ENCODE measurements at places on chromosomes 2 and 18.

DNA sequence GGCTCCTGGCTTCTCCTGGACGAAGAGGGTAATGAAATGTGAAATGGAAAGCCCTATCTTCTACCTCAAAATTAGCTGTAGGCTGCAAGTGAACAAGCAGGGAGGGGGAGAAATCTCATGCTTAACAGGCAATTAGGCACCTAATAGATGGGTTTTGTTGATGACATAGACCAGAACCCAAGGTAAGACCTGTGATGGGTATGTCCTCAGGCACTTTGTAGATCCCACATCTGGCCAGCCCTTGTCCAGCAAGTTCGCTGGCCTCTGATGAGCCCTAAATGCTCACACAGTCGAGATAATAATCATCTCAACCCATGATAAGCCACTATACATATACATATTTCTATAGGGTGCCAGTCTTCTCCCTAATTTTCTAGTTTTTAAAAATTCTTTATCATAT lies 82.6 kb downstream of the MARCO start:
- no peak for DNase-seq

GRCh38 chr2:71484354-71484753 lies 31.0 kb downstream of the DYSF start:
- DNase-seq = no peak

DNA sequence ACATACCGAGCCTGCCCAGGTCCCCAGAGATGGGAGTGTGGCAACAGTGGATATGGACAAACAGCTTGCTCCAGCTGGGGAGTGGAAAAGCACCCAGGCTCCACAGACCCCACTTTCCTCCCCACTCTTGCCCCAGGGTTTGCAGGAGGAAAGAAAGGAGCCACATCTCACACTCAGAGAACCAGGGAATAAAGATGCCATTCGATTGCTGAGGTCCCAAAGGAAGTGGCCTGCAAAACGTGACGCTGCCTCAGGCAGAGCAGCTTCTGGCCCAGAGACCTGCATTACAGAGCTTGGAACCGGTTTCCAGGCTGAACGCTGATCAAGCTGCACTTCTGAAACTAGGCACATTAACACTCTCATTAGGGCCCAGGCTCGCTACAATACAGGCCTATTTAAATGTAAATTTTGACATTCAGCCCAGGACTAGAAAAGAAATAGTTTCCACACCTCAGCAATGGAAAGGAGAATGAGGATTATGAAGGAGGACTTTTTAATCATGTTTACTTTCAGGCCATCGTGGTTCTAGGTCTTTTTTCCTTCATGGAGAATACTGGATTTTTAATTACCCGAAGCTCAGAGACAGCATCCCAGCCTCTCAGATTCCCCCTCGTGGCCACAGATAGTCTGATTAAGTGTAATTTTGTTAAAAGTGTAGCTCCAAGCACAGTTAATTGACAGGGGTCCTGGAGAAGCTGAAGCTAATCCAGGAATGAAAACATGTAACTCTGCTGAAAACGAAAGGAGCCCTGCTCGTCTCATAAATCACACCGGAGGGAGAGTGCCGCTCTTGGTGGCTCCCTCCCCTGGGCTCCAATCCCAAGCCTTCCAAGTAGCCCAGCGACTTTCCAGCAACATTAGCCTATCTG lies 221.3 kb upstream of the RAB6C start:
- DNase-seq = no peak

DNA sequence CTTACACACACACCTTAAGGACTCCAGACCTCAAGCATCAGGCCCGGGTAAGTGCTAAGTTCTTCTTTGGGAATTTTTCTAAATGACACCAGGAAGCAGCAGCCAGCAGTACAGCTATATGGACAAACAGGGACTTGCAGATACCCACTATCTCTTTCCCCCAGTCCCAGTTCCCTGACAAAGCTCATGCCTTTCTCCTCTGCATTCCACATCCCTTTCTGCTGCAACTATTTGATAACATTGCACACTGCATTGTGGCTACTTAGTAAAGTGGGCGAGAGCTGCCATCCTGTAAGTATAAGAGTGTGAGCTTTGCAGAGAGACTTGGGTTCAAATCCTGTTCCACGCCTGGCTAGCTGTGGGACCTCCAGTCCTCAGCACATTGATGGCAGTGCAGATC lies 14.0 kb upstream of the CD226 start:
- DNase-seq = no peak

- DNase-seq = no peak
Measured at GRCh38 chr18:44054514-44054913, 626.2 kb upstream of the SETBP1 start.

DNA sequence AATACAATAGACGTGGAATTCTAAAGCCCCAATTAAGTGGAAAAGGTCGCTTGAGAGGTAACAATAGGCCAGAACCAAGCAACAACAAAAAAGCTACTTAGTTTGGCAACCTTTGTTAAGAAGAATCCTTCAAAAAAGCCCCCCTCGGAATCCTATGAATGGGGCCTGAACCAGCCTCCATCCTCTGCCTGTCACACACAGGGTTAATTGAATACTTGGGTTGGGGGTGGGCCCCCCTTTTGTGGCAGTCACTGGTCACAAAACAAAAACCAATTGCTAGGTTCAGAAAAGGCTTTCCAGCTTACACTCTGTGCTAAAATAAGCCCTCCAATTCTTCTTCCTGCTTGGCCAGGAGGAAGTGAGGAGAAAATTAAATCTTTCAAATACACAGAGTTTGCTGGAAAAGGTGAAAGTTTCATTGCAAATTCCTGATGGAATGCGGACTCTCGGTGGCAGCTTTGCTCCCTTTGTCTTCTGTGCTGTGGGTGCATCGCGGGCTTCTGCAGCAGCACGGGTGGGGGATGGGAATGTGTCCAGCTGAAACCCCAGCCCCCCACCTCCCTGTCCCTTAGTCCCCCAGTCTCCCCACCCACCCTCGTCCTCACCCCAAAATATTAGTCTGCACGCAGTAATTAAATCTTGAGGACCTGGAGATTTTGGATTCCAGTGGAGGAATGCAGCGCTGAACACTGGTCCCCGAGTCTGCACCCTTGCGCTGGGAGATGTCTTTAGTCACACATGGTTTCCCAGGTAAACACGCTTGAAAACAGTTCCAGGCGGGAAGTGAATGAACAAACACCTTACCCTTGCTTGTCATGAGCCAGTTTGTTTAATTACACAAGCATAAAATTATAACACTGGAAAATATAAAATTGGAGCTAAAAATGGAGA lies 254.3 kb downstream of the SOX11 start:
- DNase-seq = peak; percentile 10

DNA sequence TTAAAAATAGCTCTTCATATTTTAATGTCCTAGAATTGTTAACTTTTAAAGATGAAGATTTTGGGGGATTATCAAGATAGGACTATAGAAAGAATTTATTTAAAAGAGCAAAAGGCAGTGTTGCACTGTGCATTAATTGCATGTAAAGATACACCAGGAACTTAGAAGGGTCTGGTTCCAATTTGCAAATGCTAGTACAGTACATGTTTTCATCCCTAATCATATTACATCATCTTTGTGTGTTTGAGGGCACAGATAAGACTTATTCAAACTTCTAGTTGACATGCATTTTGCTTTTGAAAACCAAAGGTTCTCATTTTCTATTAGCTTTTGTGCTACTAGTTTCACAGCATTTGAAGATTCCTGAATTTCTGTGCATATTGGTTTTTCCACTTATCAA lies 231.7 kb upstream of the LYPD1 start:
- DNase-seq = no peak

DNA sequence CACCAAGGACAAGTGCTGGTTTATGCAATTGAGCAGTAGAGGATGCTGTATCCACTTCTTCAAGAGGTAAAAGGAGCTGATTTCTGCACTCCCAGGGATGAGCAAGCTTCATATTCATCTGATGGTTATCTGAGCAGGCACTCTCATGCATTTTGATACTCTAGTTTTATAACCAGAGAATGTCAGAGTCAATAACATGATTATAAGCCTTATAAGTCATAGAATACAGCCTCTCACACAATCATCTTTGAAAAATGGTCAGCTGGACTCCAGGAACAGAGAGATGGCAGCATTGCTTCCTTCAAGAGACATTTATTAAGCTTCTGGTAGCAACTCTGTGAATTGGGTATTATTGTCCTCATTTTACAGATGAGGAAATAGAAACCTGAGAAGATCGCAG lies 167.1 kb downstream of the SLC8A1 start:
- peak; percentile 16 for DNase-seq

- no peak for DNase-seq
Measured at GRCh38 chr2:164464376-164464775, 156.9 kb downstream of the GRB14 start.

DNA sequence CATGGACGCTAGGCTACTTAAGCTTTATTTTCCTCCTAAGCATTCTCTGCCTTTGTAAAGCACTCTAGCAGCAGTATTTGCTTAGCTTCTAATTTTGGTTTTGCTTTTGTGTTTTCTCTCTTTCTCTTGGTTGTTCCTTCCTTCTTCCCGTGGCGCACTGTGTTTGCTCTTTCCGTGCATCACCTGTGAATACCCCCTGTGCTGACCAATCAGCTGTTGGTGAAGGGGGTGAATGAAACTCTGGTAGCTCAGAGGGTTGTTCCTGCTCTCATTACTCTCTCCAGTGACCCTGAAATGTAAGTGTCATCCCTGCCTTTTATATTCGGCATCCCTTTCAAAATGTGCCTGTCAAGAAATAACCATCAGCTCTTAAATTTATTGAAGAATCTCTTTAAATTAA lies 45.5 kb upstream of the TNFRSF11A start:
- DNase-seq = peak; percentile 3

Data from NCI-H2029 treated with DMSO at 0.1 percent for 48 hours (cell line).